ENCODE measurements at places on chromosomes 7 and 10. TPM values are rescaled to one million over a fixed set of nuclear protein-coding genes. Genes with fewer than 3 reads are reported as not detected.
A peak's percentile ranks its signal among the peaks of the same experiment; 100 is the strongest.

GRCh38 chr10:90675621-90676020 lies 182.2 kb downstream of the HTR7 start:
- H3K4me3 ChIP-seq = no peak overlapping the region
- no peak for DNase-seq
- no peaks in the 10 kb centered on the region for H3K36me3 ChIP-seq
- H3K4me1 ChIP-seq = no peaks in the 10 kb centered on the region
- H3K27me3 ChIP-seq = no peaks in the 10 kb centered on the region
- no peak overlapping the region for H3K27ac ChIP-seq

GRCh38 chr7:36982766-36983165 lies 258.5 kb upstream of the AOAH start:
- no peaks in the 10 kb centered on the region for H3K4me1 ChIP-seq
- peaks cover 2% of the 10 kb centered on the region for H3K27me3 ChIP-seq
- H3K4me3 ChIP-seq = no peak overlapping the region

- H3K4me3 ChIP-seq = no peak overlapping the region
- no peaks in the 10 kb centered on the region for H3K27me3 ChIP-seq
- H3K36me3 ChIP-seq = no peaks in the 10 kb centered on the region
- no peaks in the 10 kb centered on the region for H3K4me1 ChIP-seq
Measured at GRCh38 chr10:3745521-3745920, 39.5 kb downstream of the KLF6 start.

Gene ARL5B
- 17.6 TPM for total RNA-seq

Gene ERVW-1
- not detected for total RNA-seq

DNA sequence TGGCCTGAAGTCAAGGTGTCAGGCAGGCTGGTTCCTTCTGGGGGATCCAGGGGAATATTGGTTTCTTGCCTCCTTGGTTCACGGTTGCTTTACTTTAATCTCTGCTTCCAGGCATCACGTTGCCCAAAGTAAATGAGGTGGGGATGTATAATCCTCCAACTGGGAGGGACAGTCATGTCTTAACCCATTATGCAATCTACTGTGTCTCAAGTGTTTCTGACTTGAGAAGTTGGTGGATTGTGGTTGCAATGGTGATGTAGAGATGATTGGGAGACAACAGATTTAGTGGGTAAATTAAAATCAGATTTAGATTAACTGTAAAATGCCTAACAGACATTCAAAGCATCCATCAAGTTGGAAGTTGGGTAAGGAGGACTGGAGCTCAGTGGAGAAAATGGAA lies 32.7 kb downstream of the TBXAS1 start:
- no peaks in the 10 kb centered on the region for H3K36me3 ChIP-seq
- no peak for DNase-seq
- H3K27me3 ChIP-seq = no peaks in the 10 kb centered on the region

DNA sequence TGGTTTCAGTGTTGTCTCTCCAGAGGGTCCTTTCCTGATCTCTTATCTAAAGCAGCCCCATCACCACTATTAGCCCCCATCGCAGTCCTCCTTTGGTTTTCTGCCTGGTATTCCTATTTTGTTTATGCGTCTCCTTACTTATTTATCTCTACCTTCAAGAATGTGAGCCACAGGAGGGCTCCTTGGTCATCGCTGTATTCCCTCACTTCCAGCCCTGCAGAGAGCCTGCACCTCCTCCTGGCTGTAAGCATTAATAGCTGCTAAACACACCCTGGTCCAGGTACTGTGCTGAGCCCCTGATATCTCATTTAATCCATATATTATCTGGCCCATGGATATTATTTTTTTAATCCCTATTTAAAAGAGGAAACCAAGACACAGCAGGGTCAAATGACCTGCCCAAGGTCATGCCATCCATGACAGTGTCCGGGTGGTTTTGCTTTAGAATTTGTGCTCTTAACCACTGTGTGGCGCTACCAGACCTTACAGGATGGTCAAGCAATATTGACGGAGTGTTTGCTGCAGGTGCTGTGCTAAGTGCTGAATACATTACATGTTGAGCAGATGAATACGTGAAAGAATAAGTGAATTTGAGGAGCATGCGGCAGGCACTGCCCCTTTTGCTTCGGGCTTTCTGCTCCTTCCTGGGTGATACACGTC lies 227.2 kb downstream of the ADAM12 start:
- H3K4me3 ChIP-seq = no peak overlapping the region
- DNase-seq = no peak
- H3K27ac ChIP-seq = no peak overlapping the region
- no peaks in the 10 kb centered on the region for H3K27me3 ChIP-seq

DNA sequence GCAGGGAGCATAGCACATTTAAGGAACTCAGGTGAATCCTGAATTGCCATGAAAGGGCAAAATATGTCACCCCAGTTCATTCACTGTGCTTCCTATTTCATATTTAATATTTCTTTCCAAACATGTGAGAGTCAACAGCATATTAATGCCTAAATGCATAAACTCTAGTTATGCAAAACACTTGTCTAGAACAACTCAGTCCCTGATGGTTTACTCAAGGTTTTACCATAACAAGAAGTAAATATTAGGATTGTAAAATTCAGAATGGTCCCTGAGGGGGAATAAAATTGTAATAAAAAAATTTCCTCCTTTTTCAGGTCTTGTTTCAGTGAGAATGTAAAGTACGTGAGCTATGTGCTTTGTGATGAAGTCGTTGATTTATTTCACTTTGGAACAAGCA lies 51.7 kb upstream of the SEPHS1 start:
- H3K27me3 ChIP-seq = no peaks in the 10 kb centered on the region
- no peaks in the 10 kb centered on the region for H3K36me3 ChIP-seq
- no peaks in the 10 kb centered on the region for H3K4me1 ChIP-seq
- H3K27ac ChIP-seq = no peak overlapping the region
- no peak overlapping the region for H3K4me3 ChIP-seq

DNA sequence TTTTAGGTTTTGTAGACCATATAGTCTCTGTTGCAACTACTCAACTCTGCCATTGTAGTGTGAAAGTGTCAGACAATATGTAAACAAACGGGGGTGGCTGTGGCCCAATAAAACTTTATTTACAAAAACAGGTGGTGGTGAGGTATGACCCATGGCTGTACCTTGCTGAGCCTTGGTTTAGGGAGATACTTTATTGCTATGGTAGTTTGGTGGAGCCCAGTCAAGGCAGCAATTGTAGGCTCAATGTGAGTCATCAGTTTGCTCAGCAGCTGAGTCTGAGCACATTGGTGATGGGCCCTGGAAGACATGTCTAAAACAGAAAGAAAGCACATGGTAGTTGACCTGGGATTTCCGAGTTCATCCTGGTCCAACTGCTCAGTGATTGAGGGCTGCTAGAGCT lies 242.5 kb downstream of the REEP3 start:
- H3K4me3 ChIP-seq = no peak overlapping the region
- no peak overlapping the region for H3K27ac ChIP-seq
- H3K27me3 ChIP-seq = no peaks in the 10 kb centered on the region
- H3K4me1 ChIP-seq = peaks cover 1% of the 10 kb centered on the region

DNA sequence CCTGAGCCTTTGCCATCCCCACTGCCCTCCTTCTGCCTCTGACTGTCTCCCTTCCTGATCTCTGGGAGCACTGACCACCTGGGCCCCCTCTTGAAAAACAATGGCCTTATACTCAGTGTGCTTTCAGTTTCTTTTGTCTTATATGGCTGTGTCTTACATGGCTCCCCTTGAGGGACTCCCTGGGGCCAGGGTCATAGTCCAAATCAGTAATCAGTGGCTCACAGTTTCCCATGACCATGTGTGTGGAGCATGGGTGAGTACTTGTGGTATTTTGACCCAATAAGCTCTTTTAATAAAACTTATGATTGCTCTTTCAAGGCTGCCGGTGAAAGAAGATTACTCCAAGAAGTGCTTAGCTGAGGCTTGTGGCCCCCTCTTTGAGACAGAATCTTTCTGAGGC lies 62.4 kb upstream of the PCBD1 start:
- H3K4me1 ChIP-seq = no peaks in the 10 kb centered on the region
- no peak for DNase-seq
- no peaks in the 10 kb centered on the region for H3K27me3 ChIP-seq
- no peaks in the 10 kb centered on the region for H3K36me3 ChIP-seq

- H3K4me1 ChIP-seq = no peaks in the 10 kb centered on the region
- H3K4me3 ChIP-seq = no peak overlapping the region
- no peak overlapping the region for H3K27ac ChIP-seq
- H3K27me3 ChIP-seq = no peaks in the 10 kb centered on the region
- no peaks in the 10 kb centered on the region for H3K36me3 ChIP-seq
Measured at GRCh38 chr7:1815051-1815481, 145.0 kb downstream of the ELFN1 start.

Gene OR2A12
- total RNA-seq = not detected

Gene PNLIPRP2
- total RNA-seq = 1.2 TPM

DNA sequence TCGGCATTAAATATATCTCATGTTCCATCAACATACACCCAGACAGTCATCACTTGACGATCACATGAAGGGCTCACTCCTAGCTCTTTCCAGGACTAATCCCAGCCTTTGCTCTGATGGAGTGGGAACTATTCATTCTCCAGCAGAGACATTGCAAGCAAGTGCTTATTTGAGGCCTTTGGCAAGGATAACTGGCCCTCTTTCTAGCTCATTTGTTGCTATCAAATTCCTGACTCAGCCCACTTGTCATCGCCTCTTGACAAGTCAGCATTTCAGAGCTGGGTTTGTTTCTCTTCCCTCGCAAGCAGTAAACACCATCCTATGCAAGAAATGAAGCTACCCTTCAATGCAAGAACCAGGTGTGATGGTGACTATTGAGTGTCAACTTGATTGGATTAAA lies 1165.7 kb upstream of the AUTS2 start:
- no peak overlapping the region for H3K27ac ChIP-seq
- no peak overlapping the region for H3K4me3 ChIP-seq
- H3K4me1 ChIP-seq = no peaks in the 10 kb centered on the region
- H3K27me3 ChIP-seq = no peaks in the 10 kb centered on the region
- no peak for DNase-seq
- H3K36me3 ChIP-seq = no peaks in the 10 kb centered on the region

Gene C10orf62
- 0.29 TPM for total RNA-seq

DNA sequence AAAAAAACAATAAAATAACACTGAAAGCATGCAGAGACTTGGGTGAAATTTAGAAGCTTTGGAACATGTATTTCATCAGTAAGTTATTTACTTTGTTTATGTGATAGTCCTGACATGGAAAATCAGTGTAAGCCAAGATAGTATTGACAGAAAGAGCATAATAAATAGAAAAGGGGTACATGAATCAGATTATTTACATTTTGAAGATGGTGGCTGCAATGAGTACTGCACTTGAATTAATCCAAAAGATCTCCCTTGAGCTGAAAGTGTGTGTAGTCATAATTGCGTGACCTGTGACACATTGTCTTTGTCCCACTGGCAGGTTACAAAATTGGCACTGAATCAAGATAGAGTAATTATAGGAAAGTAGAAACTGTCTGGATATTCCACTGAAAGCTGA lies 562.9 kb downstream of the GFRA1 start:
- H3K36me3 ChIP-seq = no peaks in the 10 kb centered on the region
- H3K27me3 ChIP-seq = no peaks in the 10 kb centered on the region
- no peak overlapping the region for H3K4me3 ChIP-seq
- DNase-seq = no peak
- H3K4me1 ChIP-seq = no peaks in the 10 kb centered on the region

DNA sequence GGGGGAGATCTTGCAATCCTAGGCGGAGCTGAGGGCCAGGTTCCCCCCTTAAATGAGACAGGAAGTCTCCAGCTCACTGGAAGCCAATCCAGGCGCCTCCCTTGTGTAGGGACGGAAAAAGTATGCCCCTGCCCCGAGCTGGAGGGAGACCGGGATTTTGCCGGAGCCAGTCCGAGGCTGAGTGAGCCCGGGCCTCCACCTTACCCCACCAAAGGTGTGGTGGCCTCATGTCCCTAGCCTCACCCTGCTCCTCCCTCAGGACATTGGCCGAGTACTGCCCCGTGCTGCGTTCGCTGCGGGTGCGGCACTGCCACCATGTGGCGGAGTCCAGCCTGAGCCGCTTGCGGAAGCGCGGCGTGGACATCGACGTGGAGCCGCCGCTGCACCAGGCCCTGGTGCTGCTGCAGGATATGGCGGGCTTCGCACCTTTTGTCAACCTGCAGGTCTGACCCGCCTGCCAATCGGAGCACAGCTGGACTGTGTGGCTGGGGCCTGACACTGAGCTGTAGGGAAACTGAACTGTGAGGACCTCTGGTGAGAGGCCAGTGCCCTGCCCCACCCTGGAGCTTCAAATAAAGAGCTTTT lies 2.0 kb downstream of the FBXL15 start:
- H3K4me1 ChIP-seq = no peaks in the 10 kb centered on the region
- no peaks in the 10 kb centered on the region for H3K27me3 ChIP-seq
- H3K4me3 ChIP-seq = no peak overlapping the region
- no peak overlapping the region for H3K27ac ChIP-seq
- peak; percentile 93 for DNase-seq
- no peaks in the 10 kb centered on the region for H3K36me3 ChIP-seq

GRCh38 chr7:140247559-140247958 lies 70.8 kb upstream of the KDM7A start:
- DNase-seq = no peak
- no peak overlapping the region for H3K27ac ChIP-seq
- H3K27me3 ChIP-seq = no peaks in the 10 kb centered on the region
- H3K36me3 ChIP-seq = no peaks in the 10 kb centered on the region
- H3K4me1 ChIP-seq = no peaks in the 10 kb centered on the region

DNA sequence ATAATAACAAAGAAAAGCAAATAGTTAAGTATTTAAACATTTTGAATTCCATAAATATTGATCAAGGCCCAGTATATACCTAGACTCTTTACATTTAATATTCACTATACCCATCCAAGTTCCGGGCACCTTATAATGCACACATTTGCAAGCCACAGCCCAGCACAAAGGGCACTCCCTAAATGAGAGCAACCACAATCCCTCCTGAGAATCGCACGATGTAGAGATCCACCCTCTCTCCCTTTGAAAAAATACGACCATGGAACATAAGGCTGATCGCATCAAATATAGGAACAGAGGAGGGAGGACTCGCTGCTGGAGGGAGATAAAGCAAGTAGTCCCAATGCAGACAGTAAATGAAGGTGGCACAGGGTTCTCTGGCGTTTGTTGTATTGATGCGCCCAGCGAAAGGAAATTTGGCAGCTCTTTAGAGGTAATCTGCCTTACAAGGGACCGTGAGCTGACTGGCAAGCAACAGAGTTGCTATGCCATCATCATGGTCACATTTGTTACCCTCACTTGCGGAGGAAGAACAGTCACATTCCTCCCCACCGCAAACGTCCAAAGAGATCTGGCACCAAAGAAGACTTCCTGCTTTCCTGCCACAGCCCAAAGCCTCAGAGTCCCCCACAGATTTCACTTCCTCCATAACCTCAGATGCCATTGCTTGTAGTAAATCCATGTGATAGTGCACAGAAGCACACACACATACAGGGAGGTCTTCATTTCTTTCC lies 16.1 kb upstream of the TAS2R40 start:
- H3K4me3 ChIP-seq = no peak overlapping the region
- no peaks in the 10 kb centered on the region for H3K4me1 ChIP-seq
- no peak overlapping the region for H3K27ac ChIP-seq
- peak; percentile 65 for DNase-seq

Gene COPS6
- total RNA-seq = 79.7 TPM

Gene RNF133
- total RNA-seq = 1.7 TPM

DNA sequence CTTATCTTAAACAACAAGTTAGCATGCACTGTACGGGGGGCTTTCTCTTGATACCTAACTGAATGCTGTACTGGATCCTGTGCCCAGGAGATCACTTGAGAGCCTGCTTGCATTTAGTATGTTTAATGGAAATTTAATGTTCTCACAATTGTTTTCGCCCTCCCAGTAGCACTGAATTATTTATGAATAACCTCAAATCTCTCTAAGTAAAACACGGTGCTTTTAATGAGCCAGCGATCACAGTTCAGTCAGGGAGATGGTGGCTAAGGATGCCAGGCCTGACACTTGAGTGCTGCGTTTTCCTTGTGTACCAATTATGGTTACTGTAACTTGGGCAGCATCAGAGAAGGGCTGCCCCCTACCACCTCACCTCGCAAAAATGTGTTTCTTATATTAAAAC lies 115.5 kb upstream of the ADARB2 start:
- H3K4me1 ChIP-seq = no peaks in the 10 kb centered on the region
- no peak overlapping the region for H3K4me3 ChIP-seq
- H3K27ac ChIP-seq = no peak overlapping the region

Data from aorta (tissue), 5 donors.